ENCODE measurements at places on chromosomes 7 and 10.

GRCh38 chr7:30224511-30225062 is 59.8 kb upstream of the ZNRF2 start:
- DNase-seq, result no peak

DNA sequence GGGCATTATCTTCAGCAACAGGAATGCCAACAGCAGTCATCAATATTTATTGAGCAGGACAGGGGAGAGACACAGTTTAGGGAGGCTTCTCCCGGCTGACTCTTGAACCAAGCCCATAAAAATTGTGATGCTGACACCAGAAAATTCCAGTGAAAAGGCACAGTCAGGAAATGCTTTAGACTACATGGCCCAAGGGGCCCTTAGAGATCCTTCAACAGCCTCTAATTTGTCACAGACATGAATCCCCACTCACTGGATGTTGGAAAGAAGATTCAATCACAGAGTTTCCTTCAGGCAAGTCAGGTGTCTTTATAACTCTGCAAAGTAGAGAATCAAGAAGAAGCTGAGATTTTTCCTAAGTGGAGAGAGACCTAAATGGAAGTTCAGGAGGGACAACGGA is 1.2 kb downstream of the GJC3 start:
- no peak for DNase-seq

DNA sequence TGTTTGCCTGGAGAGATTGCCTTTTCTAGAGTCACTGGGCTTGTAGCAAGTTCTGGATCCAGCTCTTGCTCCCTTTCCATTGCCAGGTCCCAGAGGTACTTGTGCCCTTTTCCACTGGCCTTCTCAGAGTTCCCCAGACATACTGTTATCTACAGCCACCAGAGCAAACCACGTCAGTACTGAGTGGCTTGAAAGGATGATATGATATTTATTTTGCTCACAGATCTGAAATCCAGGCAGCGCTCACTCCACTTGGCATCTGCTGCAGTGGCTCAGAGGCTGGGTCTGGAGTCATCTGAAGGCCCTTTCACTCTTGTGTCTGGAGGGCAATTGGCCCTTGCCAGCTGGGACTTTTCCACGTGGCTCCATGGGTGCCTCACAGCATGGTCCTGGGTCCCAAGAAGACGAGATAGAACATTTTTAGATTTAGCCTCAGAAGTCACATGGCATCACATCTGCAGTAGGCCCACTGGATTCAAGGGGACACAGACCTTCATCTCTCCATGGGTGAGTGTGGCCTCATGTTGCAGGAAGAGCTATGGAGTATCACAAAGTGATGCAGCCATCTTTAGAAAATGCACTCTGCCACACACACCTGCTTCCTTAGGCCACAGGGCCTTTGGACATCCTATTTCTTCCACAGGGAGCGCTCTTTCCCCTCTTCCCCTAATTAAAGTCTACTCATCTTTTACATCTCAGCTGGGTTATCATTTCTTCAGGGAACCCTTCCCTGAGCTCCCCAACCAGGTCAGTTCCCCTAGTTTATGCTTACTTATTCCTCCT is 22.9 kb upstream of the TCF7L2 start:
- DNase-seq, result no peak

DNA sequence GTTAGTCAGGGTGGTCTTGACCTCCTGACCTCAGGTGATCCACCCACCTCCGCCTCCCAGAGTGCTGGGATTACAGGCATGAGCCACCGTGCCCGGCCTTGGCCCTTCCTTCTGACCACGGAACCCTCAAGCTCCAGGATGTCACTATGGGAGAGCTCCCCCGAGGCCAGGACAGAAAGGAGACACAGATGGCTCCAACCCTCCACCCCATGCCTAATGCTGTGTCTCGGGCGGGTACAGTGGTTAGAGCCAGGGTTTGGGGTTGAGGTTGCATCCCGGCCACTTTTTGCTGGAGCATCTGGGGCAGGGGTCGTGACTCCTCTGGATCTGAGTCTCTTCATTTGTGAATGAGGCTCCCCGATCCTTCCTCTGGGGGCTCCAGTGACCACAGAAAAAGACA is 8.1 kb downstream of the MYL10 start:
- DNase-seq, result no peak

DNA sequence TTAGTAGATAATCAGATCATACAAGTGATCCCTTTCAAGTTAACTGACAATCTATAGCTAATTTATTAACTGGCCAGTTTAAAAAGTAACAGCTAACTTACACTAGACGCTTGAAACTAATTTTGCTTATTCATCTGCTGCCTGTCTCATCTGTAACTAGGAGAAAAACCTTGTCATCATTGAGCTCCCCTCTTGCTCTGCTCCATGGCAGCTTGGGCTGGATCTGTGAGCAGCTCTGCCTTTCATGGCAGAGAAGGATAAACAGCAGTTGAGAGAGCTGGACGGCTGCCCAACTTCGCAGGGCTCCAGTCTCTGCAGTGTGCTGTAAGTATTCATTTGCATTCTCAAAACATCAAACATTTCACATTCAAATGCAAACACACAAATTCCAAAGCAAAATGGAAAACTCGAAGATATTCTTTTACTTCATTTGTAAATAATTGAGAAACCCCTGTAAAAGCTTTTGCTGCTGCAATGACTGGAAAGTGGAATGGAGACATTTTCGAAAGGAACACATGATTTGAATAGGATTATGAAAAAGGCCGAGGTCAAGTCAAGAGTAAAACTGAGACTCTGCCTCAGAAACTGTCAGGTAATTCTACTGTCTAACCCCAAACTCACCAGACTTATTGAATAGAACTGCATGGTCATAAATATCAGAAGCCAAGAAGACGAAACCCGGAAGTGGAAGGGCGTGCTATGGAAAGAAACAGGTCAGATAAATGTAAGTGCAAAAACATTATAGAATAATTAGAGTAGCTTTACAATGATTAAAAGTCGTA is 17.6 kb downstream of the SLC35B4 start:
- no peak for DNase-seq

All from right renal pelvis (tissue), 4 donors.